H54 (cell line): ENCODE measurements at places on chromosomes 5 and 9.
A peak's percentile ranks its signal among the peaks of the same experiment; 100 is the strongest.

GRCh38 chr5:178404987-178405386 lies 172.4 kb upstream of the PHYKPL start:
- no peak for DNase-seq

DNA sequence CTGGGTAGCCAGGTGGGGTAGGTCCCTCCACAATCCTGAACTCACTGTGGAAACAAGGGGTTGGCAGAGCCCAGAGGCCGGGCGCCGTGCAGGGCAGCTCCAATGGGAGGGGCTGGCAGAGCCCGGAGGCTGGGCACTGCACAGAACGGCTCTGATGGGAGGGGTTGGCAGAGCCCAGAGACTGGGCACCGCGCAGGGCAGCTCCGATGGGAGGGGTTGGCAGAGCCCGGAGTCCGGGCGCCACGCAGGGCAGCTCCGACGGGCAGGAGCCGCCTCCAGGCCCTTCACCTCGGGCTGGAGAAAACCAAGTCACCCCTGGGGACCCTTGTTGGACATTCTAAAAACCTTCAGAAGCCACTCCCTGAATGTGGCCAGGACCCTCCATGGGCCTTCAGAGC lies 9.3 kb downstream of the NACC2 start:
- DNase-seq: no peak

DNA sequence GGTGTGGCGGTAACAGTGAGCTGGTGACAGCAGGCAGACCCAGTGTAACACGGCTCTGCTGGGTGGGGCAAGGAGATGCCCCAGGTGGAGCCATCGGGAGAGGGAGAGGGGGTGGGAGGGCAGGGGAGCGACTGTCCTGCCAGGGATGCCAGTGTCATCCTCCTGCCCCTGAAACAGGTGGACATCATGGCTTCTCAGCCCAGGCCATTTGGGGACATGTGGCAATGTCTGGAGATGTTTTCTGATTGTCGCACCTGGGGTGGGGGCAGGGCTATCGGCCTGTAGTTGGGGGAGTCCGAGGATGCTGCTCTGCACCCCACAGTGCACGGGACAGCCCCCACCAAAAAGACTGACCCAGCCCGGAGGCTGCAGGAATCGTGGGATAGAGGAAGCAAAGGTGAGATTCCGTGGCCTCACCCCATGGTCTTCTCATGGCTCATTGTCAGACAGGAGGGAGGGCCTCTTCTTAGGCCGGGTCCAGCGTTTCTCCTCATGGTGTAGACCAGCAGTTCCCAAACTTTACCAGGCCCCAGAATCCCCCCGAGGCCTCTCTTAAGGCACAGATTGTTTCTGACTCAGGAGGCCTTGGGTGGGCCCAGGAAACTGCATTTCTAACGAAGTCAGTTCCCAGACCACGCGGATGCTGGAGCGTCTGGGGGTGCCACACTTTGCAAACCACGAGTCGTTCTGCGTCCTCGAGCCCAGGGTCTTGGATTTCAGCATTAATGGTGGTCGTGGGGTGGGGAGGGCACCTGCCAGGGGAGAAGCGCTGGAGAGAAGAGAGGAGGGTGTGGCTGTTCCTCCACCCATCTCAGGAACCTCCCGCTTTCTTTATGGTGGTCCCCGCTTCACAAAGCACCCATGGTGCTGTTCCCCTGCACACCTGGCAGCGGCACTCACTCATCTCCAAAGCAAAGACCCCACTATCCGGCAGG lies 11.0 kb downstream of the COL5A1 start:
- no peak for DNase-seq

- no peak for DNase-seq
Observed at GRCh38 chr9:81804306-81804705, 115.0 kb upstream of the TLE1 start.

- DNase-seq: no peak
Observed at GRCh38 chr9:136719195-136719880, 7.0 kb downstream of the DIPK1B start.

DNA sequence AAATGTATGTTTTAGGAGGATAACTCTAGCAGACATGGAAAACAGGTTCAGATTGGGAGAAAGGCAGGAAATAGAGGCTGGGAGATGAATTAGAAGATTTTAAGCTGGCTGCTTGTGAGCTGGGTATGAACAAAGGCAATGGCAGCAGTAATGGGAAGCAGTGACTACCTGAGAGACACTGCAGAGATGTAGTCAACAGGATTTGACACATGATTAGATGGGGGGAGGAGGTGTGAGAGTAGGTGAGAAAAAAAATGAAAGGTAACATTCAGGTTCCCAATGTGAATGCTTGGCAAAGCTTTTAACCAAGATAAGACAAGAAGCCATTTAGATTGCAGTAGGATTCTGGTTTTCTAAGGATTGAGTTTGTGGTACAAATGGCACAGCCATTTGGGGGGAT lies 22.8 kb upstream of the IFNE start:
- no peak for DNase-seq

DNA sequence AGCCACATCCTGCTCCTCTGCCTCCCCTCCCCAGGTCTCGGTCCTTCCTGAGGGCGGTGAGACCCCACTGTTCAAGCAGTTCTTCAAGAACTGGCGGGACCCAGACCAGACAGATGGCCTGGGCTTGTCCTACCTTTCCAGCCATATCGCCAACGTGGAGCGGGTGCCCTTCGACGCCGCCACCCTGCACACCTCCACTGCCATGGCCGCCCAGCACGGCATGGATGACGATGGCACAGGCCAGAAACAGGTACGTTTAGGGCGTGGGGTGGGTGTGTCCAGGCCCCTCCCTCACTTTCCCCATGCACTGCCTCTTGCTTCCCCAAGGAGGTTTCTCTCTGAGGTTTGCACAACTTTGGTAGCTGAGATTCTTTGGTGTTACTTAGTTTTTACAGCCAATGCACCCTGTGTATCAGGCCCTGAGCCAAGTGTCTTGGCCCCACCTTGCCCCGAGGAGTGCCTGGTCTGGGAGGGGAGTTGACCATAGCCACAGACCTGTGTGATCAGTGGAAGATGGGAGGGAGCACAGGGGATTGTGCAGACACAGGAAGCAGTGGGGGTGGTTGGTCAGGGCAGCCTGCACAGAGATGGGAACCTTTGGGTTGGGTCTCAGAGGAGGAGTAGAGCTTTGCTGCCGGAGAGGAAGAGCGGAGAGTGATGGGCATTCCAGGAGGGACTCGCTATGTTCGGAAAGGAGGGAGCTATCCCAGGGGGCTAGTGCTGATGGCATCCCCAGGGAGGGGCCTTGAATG lies 50.8 kb downstream of the GSN start:
- DNase-seq: no peak

DNA sequence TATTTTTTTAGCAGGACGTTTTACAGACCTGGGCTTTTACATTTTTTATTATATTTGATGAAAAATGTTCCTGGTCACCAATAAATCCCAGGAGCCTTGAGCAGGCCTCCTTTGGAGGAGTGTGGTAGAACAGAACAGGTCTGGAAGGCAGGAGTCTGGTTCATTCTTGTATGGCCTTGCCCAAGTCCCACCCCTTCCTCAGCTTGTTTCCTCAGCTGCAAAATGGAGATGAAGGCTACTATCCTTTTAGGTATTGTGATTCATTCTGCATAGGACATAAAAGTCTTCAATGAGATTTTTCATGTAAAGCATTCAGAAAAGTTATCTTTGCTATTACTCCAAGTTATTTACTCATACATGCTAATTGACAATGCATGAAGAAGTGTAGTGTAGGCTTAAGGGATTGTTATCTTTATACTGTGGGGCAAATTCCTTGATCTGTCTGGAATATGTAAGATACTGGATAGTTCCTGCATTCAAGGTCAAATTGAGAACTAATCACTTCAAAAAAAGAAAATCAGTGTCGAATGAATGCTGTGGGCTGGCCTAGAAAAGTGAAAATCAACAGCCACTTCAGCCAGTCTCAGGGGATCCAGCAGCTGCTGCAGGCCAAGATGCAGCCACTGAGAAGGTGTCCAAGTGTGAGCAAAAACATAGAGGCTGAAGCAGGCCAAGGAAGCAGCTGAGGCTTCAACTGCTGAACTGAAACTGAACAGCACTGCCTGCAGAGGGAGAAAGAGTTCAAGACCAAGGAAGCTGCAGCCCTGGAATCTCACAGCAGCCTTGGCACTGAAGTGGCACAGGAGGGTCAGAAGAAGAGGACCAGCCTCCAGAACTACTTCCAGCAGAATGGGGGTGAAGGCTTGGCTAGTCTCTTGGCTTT lies 15.5 kb upstream of the SLC36A3 start:
- DNase-seq: peak; percentile 27

DNA sequence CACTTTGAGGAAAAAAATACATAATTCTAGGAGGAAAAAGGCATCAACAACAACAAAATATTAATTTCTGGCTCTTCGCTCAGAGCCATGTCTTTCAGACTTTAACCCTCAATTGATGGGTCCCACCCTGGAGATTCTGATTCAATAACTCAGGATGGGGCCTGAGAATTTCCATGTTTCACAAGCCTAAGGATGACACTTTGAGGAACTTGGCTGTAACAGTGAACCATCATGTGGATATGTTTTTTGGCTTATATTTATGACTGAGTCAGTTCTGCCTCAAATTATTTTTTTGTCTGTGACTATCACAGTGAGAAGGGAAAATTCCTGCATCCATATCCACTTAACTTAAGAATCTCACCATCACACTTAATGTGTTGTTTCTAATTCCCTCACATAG lies 504.6 kb downstream of the RASEF start:
- no peak for DNase-seq

DNA sequence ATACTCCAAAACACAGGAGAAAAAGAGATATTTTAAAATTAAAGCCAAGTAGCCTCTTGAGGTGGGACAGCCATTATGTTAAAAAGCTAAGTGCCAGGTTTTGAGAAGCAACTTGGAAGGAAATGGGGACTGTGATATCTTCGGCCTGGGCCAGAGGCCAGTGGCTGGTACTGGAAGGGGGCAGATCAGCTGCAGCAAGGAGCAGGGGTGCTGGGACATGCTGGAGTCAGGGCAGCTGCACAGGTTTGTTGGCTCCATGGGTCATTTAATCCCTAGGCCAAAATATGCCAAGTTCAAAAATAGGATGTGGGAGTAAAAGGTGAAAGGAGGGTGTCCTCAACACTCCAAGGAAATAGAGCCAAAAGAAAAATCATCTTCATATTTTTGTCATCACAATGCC lies 30.0 kb downstream of the ADRB2 start:
- DNase-seq: no peak

- no peak for DNase-seq
Observed at GRCh38 chr5:139688751-139689372, 40.7 kb downstream of the CXXC5 start.

GRCh38 chr5:2656206-2656605 lies 95.3 kb downstream of the IRX2 start:
- no peak for DNase-seq

- DNase-seq: no peak
Observed at GRCh38 chr9:91489361-91489899, 65.8 kb upstream of the NFIL3 start.

DNA sequence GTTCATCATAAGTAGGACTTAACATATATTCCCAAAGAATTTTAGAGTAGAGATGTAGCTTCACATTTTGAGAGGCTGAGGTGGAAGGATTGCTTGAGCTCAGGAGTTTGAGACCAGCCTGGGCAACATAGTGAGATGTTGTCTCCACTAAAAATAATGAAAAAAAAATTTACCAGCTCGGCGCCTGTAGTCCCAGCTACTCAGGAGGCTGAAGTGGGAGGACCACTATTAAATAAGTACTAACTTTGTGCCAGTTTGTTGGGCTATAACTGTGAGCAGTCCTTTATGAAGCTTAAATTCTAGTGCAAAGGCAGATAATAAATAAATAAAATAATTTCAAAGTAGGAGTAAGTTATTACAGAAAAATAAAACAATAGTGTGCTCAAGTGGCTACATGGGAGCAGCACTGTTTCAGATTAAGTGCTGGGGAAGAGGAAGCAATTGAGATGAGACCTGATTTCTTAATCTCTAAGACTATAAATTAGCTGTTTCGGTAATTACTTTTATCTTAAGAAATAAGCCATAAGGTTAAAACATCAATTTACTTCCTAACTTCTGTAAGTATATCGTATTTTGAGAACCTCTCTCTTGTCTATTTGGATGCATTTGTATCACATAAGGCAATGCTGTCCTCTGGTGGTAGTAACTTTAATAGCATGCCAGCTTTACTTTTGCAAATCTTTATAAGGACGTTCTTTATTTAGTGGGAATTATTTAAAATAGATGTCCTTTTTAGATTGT lies 98.9 kb downstream of the CSNK1G3 start:
- peak; percentile 1 for DNase-seq

GRCh38 chr5:110785356-110785755 lies 46.5 kb downstream of the SLC25A46 start:
- no peak for DNase-seq

DNA sequence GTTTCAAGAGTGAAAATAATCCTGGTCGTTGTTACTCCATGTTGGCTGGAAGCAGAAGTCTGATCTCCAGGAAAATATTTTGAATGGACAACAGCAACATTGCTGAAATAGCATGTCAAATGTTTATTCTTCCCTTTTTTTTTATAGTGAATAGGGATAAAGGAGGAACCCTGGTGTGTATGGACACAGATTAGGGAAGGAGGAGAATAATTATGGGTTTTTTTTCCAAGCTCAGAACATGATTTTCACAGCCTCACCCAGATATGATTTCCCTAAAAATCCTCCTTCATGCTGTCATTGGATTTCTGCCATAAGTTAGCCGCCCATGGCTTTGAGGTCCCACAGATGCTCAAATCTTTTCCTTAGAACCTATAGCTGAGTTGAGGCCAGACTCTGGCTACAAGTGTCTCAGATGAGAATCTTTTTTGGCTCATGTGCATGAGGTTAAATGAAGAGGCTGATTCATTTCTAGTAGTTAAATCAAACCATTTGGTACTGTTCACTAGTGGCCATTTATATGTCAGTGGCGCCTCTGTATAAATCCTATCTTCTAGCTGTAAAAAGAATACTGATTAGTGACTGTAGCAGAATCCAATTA lies 65.5 kb upstream of the LIFR start:
- DNase-seq: no peak

GRCh38 chr5:120152472-120152871 lies 311.6 kb upstream of the PRR16 start:
- no peak for DNase-seq

- no peak for DNase-seq
Observed at GRCh38 chr5:170470808-170471404, 32.9 kb upstream of the KCNIP1 start.

DNA sequence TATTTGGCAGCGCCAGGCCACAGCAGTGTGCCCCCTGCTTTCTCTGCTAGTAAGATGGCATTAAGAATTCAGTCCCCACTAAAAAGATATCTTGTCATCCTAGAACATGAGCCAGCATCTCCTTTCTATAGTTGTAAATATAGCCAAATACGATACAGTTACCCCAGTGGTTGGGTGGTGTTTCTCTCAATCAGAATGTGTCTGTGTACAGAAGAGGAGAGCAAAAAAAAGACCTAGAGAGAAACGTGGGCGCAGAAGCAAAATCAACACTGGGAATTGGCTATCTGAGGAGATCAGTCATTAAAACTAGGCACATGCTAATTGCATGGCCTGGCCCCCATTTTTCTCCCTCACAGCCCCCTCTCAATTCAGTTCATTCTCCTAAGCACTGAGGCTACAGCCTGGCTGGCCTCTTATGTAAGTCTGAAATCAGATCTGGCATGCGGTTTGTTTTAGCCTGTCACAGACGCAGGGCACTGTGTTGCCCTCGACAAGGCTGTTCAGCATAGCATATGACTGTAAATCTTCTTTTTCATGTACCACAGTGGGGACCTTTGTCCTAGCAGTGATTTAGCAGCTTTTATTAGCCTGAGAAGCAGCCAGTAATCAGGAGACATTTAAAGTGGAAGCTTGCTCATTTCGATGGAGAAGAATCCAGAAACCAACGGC lies 57.8 kb downstream of the RORB start:
- no peak for DNase-seq

GRCh38 chr9:95481000-95481399 lies 35.8 kb downstream of the PTCH1 start:
- no peak for DNase-seq

GRCh38 chr9:98977813-98978212 lies 34.1 kb downstream of the COL15A1 start:
- no peak for DNase-seq

- no peak for DNase-seq
Observed at GRCh38 chr9:8429768-8430167, 630.2 kb upstream of the DMAC1 start.
